ENCODE measurements at places on chromosomes 4 and X. TPM values are rescaled to one million over a fixed set of nuclear protein-coding genes. Genes with fewer than 3 reads are reported as not detected.

DNA sequence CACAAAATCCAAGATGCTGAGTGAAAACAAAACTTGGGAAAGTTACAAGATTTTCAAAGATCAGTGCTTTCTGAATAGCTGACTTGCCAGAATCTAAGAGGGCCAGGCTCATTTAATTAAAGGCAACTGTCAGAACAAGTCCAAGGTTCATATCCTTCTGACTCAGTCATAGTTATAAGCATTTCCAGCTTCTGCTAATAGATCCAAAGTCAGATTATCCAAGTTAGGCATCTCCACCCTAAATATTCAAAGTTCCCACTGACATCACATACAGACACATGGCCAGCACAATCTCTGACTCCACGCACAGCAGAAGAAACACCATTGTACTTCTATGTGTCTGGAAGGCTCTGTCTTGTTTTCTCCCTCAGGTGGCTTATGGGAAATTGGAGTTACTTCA, 41.8 kb downstream of the GASK1B start:
- no peaks in the 10 kb centered on the region for H3K27me3 ChIP-seq
- H3K36me3 ChIP-seq: peaks cover 3% of the 10 kb centered on the region
- no peak for DNase-seq
- no peaks in the 10 kb centered on the region for H3K4me1 ChIP-seq

NAP1L2 gene
- total RNA-seq: not detected

- peak; percentile 93 for DNase-seq
- H3K4me1 ChIP-seq: peaks cover 10% of the 10 kb centered on the region
- H3K4me3 ChIP-seq: peak within 1 kb of the TSS; percentile 87
- H3K27me3 ChIP-seq: no peaks in the 10 kb centered on the region
Observed at GRCh38 chr4:113979148-113979904, at the start of gene ARSJ. Gene ARSJ, minus strand, starts transcription at chr4:113979647. Its CDS starts 813 bp downstream, at chr4:113978834.

BEX5 gene
- not detected for total RNA-seq

DNA sequence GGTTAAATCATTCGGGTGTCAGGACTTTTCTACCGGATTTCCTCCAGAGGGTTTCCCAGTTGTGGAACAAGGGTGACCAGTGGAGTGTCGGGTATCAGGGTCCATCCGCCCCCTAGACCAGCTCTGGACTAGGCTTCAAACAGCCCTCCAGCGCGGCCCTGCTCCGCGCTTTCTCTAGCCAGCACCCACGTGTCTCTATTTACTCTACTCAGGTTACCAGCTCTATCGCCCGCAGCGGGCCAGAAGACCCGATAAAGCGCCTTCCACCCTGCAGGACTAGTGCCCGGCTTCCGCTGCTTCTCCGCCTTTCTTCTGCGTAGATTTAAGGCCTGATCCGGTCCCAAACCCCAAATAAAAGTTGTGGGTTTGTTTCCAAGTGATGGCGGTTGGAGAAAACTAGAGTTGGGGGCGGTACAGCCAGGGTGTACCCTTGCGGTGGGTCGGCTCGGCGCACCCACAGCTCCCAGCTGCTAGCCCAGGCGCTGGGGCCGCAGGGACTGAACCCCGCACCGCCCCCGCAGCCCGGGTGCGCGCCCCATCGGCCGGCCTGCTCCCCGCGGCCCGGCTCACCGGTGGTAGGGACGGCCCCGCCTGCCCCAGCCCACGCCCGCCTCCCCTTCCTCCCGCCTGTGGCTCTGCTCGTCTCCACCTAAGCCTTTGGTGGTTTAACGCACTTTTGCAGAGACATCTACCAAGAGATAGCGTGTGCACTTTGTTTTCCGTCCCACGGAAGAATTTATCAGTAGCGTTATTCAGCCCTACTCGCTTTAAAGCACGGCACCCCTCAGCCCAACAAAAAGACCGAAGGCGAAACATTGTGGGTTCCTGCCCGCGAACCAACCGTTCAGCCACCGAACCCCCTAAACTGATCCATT, 2.1 kb downstream of the LEF1 start:
- H3K27me3 ChIP-seq: peaks cover 67% of the 10 kb centered on the region
- H3K36me3 ChIP-seq: no peaks in the 10 kb centered on the region
- peak overlapping the region; percentile 77 for H3K4me3 ChIP-seq
- peaks cover 17% of the 10 kb centered on the region for H3K4me1 ChIP-seq

GRCh38 chr4:52643785-52644244, 15.3 kb downstream of the USP46 start:
- H3K27ac ChIP-seq: no peak overlapping the region
- H3K4me1 ChIP-seq: peaks cover 24% of the 10 kb centered on the region
- no peak for DNase-seq
- H3K36me3 ChIP-seq: no peaks in the 10 kb centered on the region
- H3K4me3 ChIP-seq: no peak overlapping the region

- H3K36me3 ChIP-seq: no peaks in the 10 kb centered on the region
- H3K27me3 ChIP-seq: no peaks in the 10 kb centered on the region
- peaks cover 19% of the 10 kb centered on the region for H3K4me1 ChIP-seq
Observed at GRCh38 chrX:24333371-24333770, 19.5 kb upstream of the SUPT20HL2 start.

DNA sequence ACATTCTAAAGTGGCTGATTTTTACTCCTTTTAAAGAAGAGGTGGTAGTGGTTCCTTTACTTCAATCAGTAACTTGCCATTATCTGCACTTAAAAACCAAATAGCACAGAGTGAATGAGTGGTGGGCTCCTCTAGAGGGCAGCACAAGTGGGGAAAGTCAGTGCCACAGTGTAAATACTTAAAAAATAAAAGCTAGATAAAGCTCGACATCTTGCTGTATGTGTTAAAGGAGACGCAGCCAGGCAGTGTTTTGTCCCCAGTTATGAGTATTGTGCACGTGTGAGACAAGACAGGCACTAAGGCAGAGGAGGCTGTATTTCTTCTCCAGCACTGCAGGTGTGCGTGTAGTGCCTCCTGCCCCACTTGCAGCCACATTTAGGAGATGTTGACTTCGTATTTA, 24.6 kb downstream of the NAP1L5 start:
- no peak overlapping the region for H3K4me3 ChIP-seq
- no peaks in the 10 kb centered on the region for H3K27me3 ChIP-seq
- DNase-seq: no peak
- no peak overlapping the region for H3K27ac ChIP-seq
- H3K36me3 ChIP-seq: no peaks in the 10 kb centered on the region
- peaks cover 13% of the 10 kb centered on the region for H3K4me1 ChIP-seq

- no peak for DNase-seq
- no peak overlapping the region for H3K4me3 ChIP-seq
- no peaks in the 10 kb centered on the region for H3K27me3 ChIP-seq
- H3K4me1 ChIP-seq: no peaks in the 10 kb centered on the region
Observed at GRCh38 chr4:17962171-17962570, 59.4 kb downstream of the LCORL start.

DNA sequence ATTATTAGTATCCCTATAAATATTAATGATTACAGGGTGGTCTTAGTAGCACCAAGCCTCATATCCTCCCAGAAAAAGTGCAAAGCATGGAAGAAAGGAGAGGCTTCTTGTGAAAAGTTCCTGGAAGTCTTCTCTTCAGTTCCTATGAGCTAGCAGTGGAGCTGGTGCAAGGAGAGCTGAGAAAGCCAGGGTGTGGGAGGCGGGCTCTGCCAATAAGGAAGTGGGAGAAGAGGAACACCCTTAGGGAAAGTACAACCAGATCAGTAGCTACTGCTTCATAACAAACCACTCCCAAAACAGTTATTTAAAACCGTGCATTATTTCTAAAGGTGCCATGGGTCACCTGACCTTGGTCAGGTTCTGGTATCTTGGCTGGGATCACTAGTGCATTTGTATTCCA, 72.4 kb downstream of the MAP9 start:
- H3K4me1 ChIP-seq: no peaks in the 10 kb centered on the region
- no peak for DNase-seq
- H3K27ac ChIP-seq: no peak overlapping the region
- H3K36me3 ChIP-seq: no peaks in the 10 kb centered on the region
- H3K27me3 ChIP-seq: no peaks in the 10 kb centered on the region

DNA sequence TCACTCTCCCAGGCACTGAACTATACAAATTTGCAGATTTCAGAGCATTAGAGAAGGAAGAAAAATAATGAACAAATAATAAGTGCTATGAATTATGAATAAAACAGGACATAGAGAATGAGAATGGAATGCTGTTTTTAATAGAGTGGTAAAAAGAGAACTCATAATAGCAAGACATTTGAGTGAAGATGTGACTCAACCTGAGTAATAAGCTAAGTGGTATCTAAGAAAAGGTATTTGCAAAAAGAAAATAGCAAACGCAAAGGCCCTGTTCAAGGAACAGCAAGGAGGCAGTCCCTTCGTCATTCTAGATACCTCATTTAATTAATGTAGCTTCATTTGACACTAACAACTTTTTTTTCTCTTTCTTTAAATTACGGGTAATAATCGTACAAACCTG, 1910.0 kb upstream of the TENM3 start:
- no peak overlapping the region for H3K27ac ChIP-seq
- no peak overlapping the region for H3K4me3 ChIP-seq
- DNase-seq: no peak
- no peaks in the 10 kb centered on the region for H3K4me1 ChIP-seq

HPSE gene
- 0.29 TPM for total RNA-seq

NWD2 gene
- not detected for total RNA-seq

GPR82 gene
- total RNA-seq: not detected

DNA sequence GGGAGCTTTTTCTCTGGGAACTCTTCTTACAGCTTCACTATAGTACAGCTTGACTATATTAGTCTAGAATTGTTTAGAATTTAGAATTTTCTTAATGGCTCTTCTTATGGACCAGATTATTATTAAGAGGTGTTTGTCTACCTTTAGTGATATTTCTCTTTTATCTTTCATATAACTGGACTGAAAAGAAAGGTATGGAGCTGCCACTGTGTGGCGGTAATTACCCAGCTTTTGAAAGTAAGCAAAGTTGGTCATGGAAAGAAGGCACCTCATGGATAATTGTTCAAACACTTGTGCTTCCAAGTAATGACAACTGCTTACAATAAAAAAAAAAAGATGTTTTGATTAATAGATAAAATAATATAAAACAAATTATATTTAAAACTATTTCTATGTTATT, 1112.5 kb downstream of the TECRL start:
- H3K27ac ChIP-seq: no peak overlapping the region
- no peaks in the 10 kb centered on the region for H3K4me1 ChIP-seq
- no peaks in the 10 kb centered on the region for H3K36me3 ChIP-seq
- H3K4me3 ChIP-seq: no peak overlapping the region

WDR44 gene
- total RNA-seq: 21.8 TPM

USP26 gene
- total RNA-seq: not detected

ANXA3 gene
- total RNA-seq: 2.1 TPM

GCNA gene
- total RNA-seq: 4.3 TPM

DNA sequence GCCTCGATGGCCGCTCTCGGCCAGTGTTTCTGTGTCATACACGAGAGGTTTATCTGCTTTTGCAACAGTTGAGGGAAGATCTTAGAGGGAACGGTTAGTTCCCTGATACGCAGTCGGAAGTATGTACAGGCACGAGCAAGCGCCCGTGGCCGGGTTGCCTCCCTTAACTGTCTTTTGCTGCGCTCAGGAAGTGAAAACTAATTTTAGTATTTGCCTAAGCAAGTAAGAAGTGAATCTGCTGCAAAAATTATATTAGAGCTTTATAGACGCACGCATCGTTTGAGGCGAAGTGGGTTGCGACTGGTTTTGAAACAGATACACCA, 695 bp downstream of the MTM1 start:
- H3K36me3 ChIP-seq: no peaks in the 10 kb centered on the region
- DNase-seq: no peak
- peak overlapping the region; percentile 80 for H3K4me3 ChIP-seq
- peaks cover 6% of the 10 kb centered on the region for H3K4me1 ChIP-seq
- H3K27ac ChIP-seq: peak overlapping the region; percentile 48

HTRA3 gene
- 11.5 TPM for total RNA-seq

DNA sequence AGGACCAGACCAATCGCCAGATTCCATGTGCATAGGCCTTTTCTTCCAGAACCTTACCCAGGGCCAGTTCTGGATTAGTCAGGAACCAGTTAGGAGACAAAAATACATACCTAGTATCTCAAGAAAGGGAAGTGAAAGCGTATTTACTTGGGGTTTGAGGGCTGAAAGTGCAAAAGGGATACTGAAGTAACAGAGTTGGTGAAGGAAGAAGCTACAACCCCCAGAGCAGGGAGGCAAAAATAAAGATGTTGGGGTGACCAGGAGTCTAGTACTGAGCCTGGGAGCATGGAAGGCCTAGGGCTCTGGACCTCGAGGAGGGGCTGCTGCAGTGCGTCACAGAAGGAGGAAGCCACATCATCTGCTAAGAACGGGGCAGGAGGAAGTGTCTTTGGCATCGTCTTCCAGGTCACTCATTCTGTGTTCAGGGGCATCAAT, 38.3 kb downstream of the TKTL1 start:
- H3K4me1 ChIP-seq: peaks cover 9% of the 10 kb centered on the region
- peak; percentile 11 for DNase-seq
- H3K27me3 ChIP-seq: no peaks in the 10 kb centered on the region
- H3K36me3 ChIP-seq: no peaks in the 10 kb centered on the region
- H3K4me3 ChIP-seq: no peak overlapping the region

EFHC2 gene
- total RNA-seq: 2.9 TPM

PPP4R3C gene
- total RNA-seq: not detected

DNA sequence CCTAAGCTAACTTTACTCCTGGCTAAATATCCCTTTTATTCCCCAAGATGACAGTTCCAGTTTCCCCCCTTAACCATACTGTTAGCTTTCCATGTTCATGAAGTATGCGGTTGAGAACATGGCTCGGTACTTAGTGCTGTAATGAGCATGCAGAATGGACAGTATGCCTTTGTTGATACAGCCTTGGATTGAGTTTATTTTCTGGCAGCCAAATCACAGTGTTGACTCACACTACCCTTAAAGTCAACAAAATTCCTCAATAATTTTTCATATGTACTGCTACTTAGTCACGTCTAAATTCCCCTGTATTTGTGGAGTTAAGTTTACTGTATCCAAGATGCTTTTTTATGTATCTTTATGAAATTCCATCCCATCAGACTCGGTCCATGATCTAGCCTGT, 1.4 kb upstream of the VEGFC start:
- H3K4me1 ChIP-seq: peaks cover 30% of the 10 kb centered on the region
- H3K27ac ChIP-seq: peak overlapping the region; percentile 94
- H3K36me3 ChIP-seq: peaks cover under 1% of the 10 kb centered on the region
- peak; percentile 91 for DNase-seq

MAGED4 gene
- total RNA-seq: 58.6 TPM

CT55 gene
- total RNA-seq: not detected

RS1 gene
- not detected for total RNA-seq

HAND2 gene
- total RNA-seq: 3.8 TPM

GRCh38 chrX:145003443-145003842, 243.9 kb upstream of the SPANXN1 start:
- no peak for DNase-seq
- no peaks in the 10 kb centered on the region for H3K36me3 ChIP-seq
- H3K27me3 ChIP-seq: no peaks in the 10 kb centered on the region
- H3K27ac ChIP-seq: no peak overlapping the region
- H3K4me1 ChIP-seq: no peaks in the 10 kb centered on the region

TRPC3 gene
- total RNA-seq: 0.29 TPM

DNA sequence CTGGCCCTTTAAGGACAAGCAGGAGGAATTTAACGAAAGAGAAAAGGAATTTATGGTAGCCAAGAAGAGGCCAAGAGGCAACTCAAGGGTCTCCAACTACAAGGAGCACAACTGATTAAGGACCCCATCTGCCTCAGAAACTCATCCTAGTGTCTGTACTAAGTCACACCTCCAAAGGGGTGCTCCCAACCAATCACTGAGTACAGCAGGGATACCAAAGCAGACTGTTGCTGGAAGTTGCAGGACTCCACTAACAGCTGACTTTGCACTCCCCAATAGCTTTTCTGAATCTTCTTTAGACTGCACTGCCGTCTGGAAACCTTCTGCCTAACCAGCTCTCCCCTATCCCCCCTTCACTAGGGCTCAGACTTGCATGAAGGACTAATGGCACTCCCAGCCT, 50.6 kb downstream of the ATP11C start:
- no peaks in the 10 kb centered on the region for H3K36me3 ChIP-seq
- no peak overlapping the region for H3K4me3 ChIP-seq
- peak; percentile 54 for DNase-seq
